Fibroblast of the conjunctiva (primary cell): ENCODE measurements at places on chromosomes 7 and 10.

- DNase-seq = no peak
Observed at GRCh38 chr7:90736968-90737939, 141.1 kb downstream of the CDK14 start.

DNA sequence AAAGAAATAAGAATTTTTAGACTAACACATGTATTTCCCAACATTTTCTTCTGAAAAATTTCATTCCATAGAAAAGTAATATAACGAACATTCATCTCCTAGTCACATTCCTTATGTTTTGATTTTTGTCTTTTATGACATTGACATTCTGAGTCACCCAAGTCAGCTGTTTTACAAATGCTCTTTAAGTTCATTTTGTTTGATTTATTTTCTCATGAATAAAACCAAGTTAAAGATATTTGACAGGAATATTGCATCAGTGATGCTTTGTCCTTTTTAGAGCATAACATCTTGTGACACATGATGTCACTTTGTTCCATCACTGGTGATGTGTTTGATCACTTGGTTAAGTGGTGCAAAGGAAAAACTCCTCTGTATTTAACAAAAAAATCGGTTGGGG lies 48.4 kb downstream of the HGF start:
- DNase-seq = no peak

DNA sequence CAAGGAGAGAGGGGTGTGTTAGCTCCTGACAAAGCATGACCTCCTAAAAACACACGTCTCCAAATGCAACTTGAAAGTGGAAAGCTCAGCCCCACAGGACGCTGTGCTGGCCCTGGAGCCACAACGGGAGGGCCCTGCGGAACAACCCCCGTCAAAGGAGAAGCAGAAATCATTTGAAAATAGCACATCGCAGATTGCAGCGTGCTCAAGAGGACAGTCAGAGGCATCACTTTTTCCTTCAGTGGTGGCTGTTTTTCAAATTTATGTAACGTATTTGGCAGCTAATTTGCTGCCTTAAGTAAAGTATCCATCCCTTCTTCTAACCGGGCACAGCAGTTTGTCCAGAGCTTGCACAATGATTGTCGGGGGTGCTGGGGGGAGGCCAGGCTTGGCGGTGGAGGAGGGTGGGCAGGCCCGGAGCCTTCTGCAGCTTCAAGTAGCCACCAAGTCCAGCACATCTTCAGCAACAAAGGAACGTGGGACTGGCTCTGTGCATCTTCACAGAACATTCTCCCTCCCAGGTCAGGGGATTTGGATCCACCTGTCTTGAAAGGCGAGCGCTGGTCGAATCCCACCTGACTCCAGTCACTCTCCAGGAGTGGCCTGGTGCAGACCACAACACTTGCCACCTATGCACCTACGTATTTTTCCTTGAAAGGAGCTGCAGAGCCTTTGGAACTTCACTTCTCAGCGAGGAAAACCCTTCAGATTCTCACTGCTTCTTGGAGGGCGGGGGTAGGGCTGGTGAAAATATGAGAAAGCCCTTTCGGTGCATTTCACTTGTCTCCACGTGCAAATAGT lies 346.3 kb downstream of the DNAJB6 start:
- DNase-seq = no peak

DNA sequence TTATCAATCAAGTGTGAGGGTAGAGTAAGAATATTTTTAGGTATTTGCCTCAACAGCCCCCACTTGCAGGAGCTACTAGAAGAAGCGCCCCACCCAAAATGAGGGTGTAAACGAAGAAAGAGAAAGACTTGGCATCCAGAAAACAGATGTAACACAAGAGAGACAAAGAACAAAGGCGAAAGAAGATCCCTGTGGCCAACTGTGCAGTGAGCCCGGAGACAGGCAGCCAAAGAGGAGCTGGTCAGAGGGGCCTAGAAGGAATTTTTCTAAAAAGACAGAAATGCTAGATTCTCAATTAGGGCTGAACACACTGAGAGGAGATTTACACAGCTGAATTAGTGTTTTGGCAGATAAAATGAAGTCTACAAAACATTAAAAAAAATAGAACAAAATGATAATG lies 29.6 kb upstream of the EIF5AL1 start:
- no peak for DNase-seq

GRCh38 chr10:120917521-120918250 lies 66.5 kb downstream of the WDR11 start:
- DNase-seq = no peak

GRCh38 chr10:19658131-19658530 lies 158.1 kb upstream of the PLXDC2 start:
- no peak for DNase-seq

DNA sequence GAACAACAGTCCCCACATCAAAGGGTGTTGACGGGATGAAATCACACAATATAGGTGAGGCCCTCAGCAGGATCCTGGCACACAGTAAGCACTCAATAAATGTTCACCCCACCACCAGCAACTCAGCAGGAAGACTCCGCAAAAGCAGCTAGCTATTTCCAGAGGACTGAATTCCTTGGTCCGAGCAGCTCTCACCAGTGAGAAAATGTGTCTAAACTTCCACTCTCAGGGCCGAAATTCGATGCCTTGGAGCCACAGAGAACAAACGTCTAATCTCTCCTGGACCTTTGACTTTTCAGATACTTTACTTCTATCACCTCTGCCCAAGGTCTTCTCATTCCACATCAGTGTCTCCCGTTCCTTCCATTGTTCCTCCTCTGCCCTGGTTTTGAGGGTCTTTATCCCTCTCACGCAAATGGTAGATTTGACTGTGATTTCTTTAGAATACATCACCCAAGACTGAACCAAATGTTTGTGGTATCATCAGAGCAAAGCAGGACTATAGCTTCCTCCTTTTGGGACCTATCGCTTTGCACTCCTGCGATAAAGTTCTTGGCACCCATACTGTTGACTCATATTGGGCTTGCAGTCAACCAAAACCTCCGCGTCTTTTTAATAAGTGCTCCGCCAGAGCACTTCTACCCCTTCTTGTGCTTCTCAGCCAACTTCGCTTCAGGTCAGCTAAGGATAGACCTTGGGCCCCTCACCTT lies 903 bp upstream of the NT5C2 start:
- peak; percentile 17 for DNase-seq

DNA sequence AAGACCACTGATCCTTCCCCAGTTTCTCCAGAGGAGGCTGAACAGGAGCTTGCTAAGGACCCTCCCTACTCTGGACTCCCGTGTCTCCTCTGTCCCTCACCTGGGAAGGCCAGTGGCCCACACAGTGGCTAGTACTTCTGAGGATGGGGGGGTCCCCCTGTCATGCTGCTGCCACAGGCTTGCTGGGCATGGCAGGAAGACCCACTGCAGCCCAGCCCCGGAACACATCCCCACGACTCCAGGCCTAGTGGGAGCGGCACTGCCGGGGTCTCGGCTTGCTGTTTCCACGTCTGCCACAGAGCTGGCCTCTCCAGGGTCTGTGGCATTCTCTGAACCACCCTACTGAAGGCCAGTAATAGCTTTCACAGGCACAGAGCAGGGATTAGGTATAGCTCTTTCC lies 25.9 kb upstream of the NPFFR1 start:
- no peak for DNase-seq

DNA sequence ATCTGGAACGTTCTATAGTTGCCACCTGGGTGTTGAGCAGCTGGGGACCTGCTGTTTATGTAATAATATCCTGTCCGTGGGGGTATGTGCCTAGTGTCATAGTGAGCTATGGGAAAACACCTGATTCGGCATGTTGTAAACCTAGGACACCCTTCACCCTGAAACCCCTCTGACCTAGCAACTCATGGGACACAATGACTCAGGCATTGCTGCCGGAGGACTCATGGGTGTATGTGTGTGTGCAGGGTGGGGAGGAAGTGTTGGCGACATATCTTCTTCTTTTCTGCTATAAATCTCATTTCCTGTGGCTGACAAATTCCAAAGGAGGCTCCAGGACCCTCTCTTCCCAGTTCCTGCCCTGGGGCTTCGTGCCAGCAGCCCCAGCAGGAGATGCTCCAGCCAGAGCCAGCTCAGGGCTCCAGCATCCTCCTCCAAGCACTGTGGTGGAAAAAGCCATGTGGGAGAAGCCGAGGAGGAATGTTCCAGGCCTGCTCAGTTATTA lies 77.0 kb upstream of the PODXL start:
- peak; percentile 9 for DNase-seq

DNA sequence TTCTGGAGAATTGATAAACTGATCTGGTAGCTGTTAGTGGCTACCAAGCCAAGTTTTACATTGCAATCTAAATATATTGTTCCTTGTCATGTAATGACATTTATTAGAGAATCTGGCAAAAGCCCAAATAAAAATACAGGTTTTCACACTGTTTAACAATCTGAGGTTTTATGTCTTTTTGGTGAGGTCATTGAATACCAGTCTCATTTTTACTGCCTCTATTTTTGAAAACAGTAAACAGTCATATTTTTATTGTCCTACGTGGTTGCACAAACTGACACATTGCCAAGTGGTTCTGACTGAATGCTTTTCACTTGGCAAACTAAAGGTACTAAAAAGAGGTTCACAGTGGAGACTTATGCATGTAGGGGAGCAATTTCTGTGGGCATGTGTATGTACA lies 157.5 kb downstream of the PRKG1 start:
- DNase-seq = no peak

- DNase-seq = no peak
Observed at GRCh38 chr7:42389697-42390096, 152.7 kb upstream of the GLI3 start.

DNA sequence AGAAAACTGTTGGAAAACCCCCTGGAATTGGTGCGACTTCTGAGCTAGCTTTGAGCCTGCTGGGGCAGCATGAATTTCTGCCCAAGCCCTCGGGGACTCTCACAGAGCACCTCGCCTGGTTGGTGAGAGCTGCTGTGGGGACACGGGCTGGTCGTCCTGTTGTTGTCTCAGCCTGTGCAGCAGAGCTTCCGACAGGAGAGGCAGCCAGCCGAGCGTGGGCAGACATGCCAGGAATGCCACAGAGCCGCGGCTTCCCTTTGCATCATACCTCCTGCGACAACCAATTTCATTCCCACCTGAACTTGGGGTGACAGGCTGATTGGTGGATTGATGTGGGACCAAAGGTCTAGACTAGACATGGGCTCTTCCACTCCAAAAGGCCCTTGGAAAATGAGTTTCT lies 60.2 kb upstream of the NRBF2 start:
- no peak for DNase-seq

- DNase-seq = no peak
Observed at GRCh38 chr10:23479798-23480473, 41.1 kb downstream of the OTUD1 start.

- DNase-seq = no peak
Observed at GRCh38 chr7:7736671-7737070, 18.3 kb upstream of the RPA3 start.

GRCh38 chr10:88735661-88736060 lies 24.2 kb upstream of the LIPN start:
- DNase-seq = no peak

- no peak for DNase-seq
Observed at GRCh38 chr10:1596482-1597099, 140.7 kb downstream of the ADARB2 start.

- DNase-seq = peak; percentile 80
Observed at GRCh38 chr10:71260622-71261325, 48.4 kb downstream of the UNC5B start.

- DNase-seq = no peak
Observed at GRCh38 chr7:12369072-12369471, 34.6 kb downstream of the VWDE start.

- no peak for DNase-seq
Observed at GRCh38 chr7:7857143-7857583, 111.4 kb upstream of the GLCCI1 start.

- DNase-seq = peak; percentile 65
Observed at GRCh38 chr10:97584060-97584797, at the start of gene HOGA1. HOGA1 (plus strand) TSS chr10:97584389; CDS start chr10:97584704, 315 bp downstream.

DNA sequence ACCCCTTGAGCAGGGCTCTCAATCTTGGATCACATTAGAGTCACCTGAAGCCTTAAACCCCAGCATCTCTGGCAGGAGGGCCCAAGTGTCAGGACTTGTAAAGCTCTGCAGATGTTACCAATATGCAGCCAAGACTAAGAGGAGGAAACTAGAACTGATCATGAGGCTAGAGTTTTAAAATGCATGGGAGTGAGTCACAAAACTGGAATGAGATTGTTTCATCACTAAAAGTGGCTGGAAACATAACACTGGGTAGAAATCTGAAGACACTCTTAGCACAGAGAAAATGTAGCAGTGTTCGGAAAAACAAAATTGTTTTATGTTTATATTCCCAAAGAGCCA lies 63.3 kb upstream of the GHITM start:
- peak; percentile 81 for DNase-seq

DNA sequence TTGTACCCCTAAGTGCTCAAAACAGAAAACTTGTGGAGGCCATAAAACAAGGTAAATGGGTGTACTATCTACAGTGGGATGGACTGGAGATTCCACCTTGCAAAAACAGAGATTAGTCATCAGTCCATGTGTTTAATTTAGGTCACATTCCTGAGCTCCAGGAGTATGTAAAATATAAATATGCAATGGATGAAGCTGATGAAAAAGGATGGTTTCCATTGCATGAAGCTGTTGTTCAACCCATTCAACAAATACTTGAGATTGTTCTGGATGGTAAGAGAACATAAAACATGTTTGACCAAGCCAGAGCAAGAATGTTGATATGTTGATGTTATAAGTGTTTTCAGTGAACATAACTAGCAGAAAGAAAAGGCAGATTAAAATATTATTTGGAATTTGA lies 14.6 kb downstream of the ASB15 start:
- no peak for DNase-seq

DNA sequence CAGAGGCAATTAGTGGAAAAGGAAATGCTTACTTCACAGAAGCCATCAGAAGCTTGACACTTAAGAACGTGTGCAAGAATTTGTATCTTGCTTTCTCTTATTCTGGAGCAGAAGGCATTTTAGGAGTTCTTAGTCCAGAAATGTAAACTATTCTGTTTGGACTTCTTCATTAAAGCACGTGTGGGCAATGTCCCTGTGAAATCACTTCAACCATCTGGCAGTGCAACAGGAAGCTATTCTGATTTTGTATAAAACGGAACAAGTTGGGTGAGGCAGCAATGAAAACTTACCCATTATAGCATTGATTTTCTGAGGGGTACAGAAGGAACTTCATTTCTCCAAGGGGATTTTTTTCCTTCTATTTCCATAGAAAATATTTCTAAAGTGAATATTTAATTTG lies 21.3 kb upstream of the ARHGAP21 start:
- no peak for DNase-seq

DNA sequence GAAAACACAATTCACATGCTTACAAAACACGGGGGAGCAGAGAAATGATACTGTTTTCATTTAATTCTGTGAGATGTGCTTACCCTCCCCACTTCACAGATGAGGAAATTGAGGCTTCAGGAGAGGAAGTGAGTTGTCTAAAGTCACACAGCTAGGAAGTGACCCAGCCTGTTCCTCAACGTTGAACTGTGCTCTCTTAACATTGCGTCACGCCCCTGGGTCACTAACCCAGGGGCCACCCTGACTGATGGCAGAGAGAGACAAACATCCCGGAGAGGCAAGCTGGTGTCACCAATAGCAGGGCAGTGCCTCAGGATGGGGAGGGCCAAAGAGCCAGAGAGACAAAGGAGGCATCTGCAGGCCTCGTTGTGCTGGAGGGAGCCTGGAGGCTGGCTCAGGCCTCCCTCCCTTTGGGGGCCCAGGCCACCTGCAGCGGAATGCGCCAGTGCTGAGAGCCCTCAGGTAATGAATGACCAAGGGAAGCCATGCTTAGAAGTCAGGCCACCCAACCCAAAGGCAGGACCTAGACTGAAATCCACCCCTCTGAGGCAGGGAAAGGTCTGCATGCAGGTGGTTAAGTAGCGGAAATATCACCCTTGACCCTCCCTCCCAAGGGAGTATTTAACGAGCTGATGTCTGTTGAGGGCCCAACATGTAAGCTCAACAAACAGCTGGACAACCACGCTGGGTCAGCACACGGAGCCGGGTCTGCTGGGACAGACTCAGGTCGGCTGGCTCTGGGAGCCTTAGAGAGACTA lies 81.3 kb downstream of the C10orf105 start:
- DNase-seq = no peak
